HAP-1 (cell line): ENCODE measurements at places on chromosomes 2 and 18.

GRCh38 chr2:167689444-167689843, 558.0 kb downstream of the STK39 start:
- no peak for DNase-seq

DNA sequence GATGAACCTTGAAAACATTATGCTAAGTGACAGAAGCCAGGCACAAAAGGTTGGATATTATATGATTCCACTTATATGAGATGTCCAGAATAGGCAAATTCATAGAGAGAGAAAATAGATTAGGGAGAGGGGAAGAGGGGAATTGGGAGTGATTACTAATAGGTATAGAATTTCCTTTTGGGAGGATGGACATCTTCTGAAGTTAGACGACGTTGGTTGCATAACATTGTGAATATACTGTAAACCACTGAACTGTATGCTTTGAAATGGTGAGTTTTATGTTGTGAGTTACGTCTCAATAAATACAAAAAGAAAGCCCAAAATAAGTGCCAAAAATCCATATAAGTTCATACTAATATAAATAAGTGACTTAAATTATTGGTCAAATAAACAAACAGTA, 18.6 kb upstream of the CYP26B1 start:
- DNase-seq, result no peak

- DNase-seq, result no peak
These were observed 151.7 kb upstream of the POU3F3 start for GRCh38 chr2:104702031-104702850.

DNA sequence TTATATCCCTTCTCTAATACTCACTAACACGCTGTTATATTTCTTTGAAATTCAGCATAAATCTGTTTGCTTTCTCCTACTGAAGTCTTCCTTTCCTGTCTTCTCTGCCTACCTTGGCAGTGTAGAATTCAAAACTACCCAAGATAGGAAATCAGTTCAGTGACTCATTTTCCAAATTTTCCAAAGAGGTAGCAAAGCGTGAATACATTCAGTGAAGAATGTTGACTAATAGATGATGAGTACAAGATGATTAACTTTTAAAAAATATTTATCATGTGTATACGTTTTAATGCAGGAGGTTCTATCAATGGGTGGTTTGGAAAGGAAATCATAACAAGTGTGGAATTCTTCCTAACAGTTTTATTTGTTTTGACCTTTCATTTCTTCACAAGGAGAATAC, 201.9 kb upstream of the SLC8A1 start:
- DNase-seq, result no peak

- no peak for DNase-seq
These were observed 12.4 kb downstream of the POU3F3 start for GRCh38 chr2:104866122-104866864.

DNA sequence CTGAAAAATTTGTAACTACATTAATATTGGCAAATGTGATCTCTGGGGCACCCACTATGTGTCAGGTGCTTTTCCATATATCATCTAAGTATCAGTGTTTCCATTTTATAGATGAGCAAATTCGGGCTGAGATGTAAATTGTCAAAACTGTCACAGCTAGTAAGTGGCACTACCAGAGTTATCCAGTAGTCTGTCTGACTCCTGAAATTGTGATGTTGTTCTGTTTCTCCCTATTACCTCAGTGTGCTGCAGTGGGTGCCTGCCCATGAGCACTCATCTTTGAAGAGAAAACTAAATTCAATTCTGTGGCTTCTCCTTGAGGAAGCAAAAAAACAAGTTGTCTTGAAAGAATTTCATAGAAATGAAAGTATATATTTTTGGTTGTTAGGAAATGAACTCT, 467.4 kb upstream of the FANCL start:
- no peak for DNase-seq

- DNase-seq, result no peak
These were observed 49.8 kb upstream of the ASB1 start for GRCh38 chr2:238376884-238377391.

DNA sequence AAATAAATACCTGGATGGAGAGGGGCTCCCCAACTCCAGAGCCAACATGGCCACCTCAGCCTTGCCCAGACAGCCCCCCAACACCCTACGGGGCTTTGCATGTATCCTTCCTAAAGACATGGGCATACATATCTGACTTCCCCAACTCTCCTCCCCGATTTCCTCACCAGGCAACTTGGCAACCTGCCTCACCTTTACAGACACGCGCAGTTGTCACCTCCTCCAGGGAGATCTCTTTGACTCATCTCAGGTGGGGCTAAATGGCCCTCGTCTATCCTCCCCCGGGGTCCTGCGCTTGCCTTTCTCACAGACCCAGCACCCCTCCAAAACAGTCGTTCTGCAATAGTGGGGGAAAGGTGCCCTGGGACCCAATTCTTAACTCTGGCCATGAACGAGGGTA, 10.6 kb upstream of the BIN1 start:
- no peak for DNase-seq

DNA sequence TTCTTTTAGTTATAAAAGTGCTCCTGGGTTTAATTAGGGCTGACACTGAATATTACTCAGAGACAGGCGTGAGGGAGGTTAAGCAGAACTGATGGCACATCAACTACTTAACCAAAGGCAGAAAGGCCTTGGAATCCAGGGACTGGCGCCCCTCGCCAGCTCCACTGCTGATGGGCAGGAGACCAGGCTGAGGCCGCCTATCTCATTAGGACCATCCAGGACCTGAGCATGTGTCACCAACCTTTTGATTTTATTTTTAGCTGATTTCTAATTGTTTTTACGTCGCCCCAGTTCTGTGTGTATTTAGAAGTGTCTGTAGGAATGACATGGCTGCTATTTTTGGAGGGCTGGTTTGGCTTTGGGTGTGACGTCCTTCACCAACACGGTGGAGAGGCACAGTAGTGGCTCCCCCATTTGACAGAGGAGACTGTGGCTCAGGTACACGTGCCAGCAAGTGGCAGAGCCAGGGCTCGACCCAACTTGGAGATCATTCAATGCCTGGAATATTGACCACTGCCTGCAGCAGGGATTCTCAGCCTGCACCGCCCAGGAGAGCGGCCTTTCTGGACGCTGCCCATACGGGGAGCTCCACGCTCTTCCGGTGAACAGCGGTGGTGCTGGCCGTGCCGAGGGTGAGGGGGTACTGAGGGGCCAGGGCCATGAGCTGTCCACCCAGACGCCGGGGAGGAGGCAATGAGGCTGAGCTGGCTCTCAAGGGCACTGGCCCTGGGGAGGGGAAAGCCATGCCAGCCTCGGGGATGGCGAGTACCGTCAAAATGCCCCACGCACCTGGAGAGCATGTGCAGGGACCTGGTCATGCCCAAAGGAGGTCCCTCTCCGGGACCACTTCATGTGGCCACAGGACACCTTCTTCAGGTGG, 205.7 kb downstream of the ASB1 start:
- no peak for DNase-seq

DNA sequence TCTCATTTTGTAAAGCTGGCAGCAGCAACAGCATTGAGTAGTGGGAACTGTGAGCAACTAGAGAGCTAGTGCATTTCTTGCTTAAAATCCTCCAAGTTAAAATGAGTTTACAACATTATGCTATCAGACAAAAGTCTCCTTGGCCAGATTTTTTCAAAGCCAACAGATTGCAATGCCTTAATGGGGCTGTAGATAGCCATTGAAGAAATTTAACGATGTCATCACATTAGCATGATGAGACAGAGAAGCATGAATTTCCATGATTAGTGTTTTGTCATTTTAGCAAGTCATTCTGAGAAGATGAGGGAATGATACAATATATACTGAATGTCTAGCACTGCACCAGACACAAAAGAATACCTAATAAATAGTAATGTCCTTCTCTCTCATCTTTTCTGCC, 307.5 kb upstream of the REG3G start:
- no peak for DNase-seq

DNA sequence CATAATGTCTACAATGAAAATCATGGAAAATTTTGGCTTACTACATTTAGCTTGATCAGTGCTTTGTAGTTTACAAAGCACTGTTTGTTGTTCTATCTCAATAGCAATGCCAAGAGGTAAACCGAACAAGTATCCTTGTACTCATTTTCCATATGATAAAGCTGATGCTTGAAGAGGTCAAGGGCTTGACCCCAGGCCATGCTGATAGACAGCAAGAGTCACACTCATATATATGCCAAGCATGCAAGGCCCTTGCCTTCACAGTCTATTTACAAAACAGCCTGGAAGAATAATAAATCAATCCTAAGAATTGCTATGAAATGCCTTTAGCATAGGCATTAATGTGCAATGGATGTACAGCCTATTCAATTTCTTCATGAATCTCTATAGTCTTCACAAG, 71.8 kb downstream of the SLC8A1 start:
- DNase-seq, result no peak

GRCh38 chr2:101007415-101008345, 5.6 kb downstream of the RPL31 start:
- DNase-seq, result peak; percentile 38

- DNase-seq, result no peak
These were observed 7.7 kb upstream of the TMSB10 start for GRCh38 chr2:84897773-84898172.

GRCh38 chr2:75547345-75548035, 13.2 kb downstream of the EVA1A start:
- no peak for DNase-seq

GRCh38 chr2:191569025-191569424, 108.9 kb upstream of the NABP1 start:
- peak; percentile 44 for DNase-seq

DNA sequence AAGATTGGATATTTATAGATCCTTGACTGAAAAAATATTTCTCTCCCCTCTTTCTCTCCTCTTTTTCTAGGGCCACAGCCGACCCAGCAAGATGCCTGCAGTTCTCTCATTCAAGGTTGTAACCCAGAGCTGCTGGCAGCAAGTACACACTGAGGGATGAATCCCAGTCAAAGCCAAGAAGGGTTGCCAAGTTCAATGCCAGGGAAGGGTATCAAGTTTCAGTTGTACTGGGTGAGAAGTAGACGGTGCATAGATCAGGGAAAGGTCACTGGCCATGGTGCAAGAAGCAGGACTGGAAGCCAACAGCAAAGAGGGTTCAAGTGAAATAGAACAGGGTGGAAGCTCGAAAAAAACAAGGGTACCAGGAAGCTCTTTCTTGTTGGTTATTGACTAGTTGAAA, 170.2 kb downstream of the NRP2 start:
- no peak for DNase-seq

GRCh38 chr2:67709835-67710234, 312.7 kb downstream of the ETAA1 start:
- DNase-seq, result no peak

DNA sequence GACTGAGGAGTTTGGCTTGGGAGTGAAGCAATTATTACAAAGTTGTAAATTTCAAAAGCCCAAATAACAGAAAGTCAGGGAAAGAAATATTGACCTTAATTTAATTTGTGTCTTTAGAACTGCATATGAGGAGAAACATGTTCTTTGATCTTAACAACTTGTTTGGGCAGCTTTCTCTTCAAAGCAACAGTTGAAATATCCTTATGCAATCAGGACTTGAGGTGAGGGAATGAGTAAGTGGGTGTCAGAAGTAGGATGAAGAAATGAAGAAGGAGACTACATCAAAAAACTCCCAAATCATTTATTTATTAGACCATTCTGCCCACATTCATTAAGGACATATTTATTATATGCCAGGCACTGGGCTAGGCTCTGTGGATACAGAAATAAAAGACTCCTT, 129.4 kb downstream of the GCA start:
- no peak for DNase-seq

- DNase-seq, result no peak
These were observed 91.1 kb downstream of the TPO start for GRCh38 chr2:1504311-1504750.
